Esophagus mucosa (tissue), 1 donor: ENCODE measurements at places on chromosomes 12 and 14. TPM values are rescaled to one million over a fixed set of nuclear protein-coding genes. Genes with fewer than 3 reads are reported as not detected.

DNA sequence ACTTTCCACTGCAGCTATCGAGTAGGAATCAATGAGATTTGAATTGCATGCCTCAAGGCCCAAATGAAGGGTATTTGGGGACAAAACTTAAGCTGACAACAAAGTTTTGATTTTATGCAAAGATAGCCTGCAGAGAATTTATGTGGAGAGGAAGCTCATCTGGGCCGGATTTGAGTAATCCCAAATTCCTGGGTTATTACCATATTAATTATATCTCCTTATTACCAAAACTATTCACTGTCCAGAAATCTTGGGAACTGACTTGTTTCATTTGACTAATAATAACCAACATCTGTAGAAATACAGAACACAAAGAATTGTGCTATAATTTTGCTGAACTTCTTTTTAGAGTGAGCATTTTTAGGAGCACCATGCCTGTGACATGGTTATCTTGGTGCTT, 70.4 kb downstream of the KITLG start:
- no peak for ATAC-seq

The FSCB gene
- total RNA-seq: not detected

GRCh38 chr14:84874436-84874835, 655.5 kb upstream of the FLRT2 start:
- no peak for ATAC-seq

- ATAC-seq: no peak
Measured at GRCh38 chr14:93331002-93331727, 1.7 kb downstream of the BTBD7 start.

The MOAP1 gene
- total RNA-seq: 4.6 TPM

DNA sequence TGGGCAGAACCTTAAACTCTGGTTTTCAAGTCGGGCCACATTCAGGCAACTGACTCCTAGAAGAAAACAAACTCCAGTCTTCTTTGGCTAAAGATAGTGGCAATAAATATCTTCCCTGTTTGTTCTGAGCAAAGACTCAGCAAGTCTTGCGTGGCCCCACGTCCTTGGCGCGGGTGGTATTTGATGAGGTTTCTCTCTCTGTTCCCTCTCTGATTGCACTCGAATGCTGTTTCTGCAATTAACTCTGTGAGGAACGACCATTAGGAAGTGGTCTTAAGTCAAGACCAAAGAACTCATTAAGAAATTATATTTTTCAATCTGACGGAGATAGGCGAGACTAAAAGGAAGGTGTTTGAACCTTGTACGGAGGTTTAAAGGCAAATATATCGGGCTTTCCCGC, 177.6 kb downstream of the TMEM132C start:
- ATAC-seq: no peak

GRCh38 chr12:50162230-50162629, 4.9 kb downstream of the CERS5 start:
- no peak for ATAC-seq

- ATAC-seq: no peak
Measured at GRCh38 chr12:44573723-44574122, 302.4 kb downstream of the NELL2 start.

DNA sequence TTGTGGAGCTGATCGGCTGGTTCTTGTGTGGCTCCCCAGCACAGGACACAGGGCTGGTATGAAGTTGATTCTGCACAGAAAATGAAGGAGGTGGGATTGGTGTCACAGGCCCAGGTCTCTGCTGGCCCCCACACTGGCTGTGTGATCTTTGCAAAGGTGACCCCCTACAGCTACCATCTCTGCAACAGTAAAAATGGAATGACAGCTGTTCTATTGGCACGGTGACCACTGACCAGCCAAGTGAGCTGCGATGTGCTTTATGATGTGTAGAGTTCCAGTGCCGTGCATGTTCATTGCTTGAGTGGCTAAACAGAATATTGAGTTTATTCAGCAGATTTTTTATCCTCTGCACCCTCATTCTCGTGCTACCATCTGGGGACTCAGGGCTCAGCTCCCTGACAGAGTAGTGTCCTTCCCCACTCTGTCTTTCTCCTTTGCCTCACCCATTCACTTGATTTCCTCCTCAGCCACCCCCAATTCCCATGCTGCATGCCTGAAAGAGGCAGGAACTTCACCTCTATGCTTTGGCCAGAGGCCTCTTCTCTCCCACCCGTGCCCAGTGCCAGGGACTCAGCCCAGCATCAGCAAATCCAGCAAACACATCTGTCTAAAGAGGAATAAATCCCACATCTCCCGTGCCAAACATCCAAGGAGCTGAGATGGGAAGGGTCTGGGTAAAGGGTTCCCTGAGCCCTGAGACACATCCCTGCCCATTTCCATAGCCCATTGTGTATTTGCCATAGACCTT, 21.2 kb downstream of the C14orf132 start:
- ATAC-seq: no peak

DNA sequence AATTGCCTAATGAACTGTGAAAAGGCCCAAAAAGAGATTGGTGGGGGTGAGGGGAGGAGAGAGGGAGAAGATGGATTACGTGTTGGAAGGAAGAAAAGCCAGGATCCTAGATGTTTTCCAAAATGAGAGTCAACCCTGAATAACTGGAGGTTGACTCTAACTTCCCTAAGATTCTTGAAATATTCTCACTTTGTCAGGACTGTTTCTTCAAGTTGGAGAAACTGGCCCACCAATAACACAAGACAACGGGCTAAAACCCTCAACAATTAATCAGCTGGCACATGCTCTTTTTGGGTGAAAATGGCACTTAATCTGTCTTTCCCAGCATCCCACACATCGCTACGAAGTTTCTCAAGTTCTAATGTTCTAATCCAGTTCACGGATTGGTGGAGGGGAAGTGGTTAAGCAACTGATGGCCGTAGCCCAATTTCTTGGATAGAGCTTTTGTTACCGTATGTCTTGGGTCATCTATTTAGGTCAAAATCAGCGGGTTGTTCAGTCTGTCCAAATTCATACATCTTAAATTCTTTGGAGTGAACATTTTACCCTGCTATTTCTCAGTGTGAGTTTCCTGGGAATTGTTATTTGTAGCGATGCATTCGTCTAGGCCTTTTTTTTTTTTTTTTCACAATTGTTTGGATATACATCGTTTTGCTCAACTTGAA, 49.0 kb downstream of the GPHB5 start:
- ATAC-seq: no peak

- no peak for ATAC-seq
Measured at GRCh38 chr14:98512501-98513251, 759.3 kb downstream of the BCL11B start.

- no peak for ATAC-seq
Measured at GRCh38 chr14:69490219-69490918, 5.8 kb downstream of the PLEKHD1 start.

- peak; percentile 27 for ATAC-seq
Measured at GRCh38 chr14:102868956-102869547, 53.4 kb upstream of the AMN start.

The SLC6A12 gene
- 0.12 TPM for total RNA-seq

The PYM1 gene
- total RNA-seq: 66.9 TPM

- ATAC-seq: no peak
Measured at GRCh38 chr12:100213016-100213891, 12.6 kb downstream of the ACTR6 start.

The ATXN7L3B gene
- total RNA-seq: 14.3 TPM

DNA sequence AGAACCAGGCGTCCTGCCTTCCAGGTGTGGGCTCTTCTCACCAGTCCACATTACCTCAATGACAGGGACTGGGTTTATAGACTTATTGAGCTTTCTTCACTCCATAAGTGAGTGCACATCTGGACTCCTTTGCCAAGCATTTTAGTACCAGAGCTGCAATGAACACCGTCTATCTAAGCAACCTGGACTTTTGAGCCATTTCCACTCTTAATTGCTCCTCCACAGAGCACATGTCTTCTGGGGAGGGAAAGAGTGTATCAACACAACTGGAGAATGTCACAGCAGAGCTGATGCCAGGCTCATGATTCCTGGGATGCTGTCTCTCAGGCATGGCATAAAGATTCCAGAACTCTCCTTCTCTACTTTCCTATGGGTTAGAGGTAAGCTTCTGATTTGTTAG, 43.0 kb upstream of the BDKRB2 start:
- ATAC-seq: no peak

DNA sequence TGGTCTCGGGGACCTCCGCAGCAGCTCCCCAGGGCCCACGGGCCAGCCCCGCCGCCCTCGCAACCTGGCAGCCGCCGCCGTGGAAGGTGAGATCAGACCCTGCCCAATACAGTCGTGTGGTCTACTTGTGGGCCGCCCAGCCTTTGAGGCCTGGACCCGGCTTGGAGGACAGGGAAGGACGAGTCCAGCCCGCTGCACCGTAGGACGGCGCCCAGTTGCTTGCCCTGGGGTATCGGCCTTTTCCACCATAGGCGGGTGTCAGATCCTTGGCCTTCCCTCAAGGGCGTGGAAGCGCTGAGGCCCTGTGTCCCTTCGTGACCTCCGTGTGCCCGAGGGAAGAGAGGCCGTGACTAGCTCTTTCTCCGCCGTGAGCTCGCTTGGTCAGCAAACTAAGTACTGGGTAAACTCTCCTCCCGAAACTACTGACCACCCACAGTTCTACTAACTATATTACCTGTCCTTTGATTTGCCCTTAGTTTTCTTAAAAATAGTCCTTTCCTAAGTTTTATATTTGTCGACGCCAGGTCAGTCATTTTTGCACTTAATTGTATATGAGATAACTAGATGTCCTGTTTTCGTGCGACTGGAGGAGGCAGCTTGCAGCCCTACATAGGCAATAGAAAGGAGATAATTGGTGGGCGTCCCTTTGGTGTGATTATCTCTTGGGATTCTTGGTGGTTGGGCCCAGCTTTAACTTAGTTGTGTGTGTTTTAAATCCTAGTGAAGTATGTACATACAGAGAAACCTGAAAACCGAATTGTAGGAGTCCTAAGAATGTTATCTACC, 757 bp downstream of the SLC25A3 start:
- ATAC-seq: peak; percentile 63

DNA sequence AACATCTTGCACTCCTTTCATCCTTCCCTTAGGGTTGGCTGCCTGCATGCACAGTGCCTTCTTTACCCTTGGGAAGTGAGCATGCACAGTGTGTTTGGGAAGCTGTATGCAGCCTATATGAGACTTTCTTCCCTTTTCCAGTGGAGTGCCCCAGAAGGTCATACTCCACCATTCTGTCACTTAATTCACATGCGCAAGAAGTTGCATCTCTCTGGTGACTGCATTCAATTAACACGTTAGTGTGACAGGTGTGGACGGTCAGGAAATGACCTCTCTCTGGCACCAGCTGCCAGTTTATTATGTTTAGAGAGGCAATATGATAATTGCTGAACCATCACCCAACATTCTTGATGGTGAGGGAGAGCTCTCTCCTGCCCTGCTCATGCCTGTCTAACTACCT, 770.0 kb downstream of the FLRT2 start:
- no peak for ATAC-seq

- ATAC-seq: no peak
Measured at GRCh38 chr14:102066041-102066451, 20.8 kb downstream of the HSP90AA1 start.

GRCh38 chr14:54570631-54571415, 3.9 kb downstream of the SAMD4A start:
- ATAC-seq: no peak

- no peak for ATAC-seq
Measured at GRCh38 chr14:90651271-90651804, 164.9 kb downstream of the TTC7B start.

The KRT72 gene
- not detected for total RNA-seq

The PMEL gene
- total RNA-seq: 0.52 TPM

DNA sequence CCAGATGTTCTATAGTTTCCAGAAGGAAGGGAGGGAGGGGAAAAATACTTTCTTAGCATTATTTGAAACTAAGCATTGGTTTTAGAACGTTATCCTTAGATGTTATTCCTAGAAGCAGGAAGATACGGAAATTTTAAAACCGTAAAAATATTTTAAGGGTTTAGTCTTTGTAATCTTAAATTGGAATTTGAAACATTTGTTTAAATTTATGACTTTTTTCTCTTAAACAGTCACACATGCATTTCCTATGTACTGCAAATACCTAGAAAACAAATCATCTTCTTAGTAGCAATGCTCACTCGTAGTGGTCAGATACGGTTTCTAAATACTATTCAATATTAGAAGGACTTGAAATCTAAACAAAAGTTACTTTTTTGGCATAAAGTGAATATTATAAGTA, 282.0 kb downstream of the ERC1 start:
- ATAC-seq: no peak

The MMP17 gene
- total RNA-seq: 2.2 TPM

- ATAC-seq: no peak
Measured at GRCh38 chr14:71362920-71363584, 455.8 kb downstream of the PCNX1 start.

- ATAC-seq: peak; percentile 81
Measured at GRCh38 chr12:83016218-83016835, 329.6 kb downstream of the TMTC2 start.

The VSIG10 gene
- total RNA-seq: 14.5 TPM

DNA sequence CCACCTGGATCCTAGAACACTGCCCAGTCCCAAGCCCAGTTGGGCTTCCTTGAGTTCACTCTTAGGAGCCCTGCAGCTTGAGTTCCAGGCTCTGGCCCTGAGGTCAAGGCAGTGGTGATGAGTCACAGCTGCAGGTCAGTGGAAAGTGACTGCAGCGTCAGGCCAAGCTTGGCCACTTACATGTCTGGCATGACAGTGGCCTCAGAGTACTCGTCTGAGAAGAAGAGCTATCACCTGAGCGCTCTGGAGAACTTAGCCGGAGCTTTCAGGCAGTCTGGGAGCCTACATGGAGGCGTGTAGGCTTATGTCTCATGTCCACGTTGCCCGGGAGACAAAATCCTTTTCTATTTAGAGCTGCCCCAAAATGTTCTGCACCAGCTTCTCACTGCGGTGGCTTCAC, 75.6 kb downstream of the ARL6IP4 start:
- no peak for ATAC-seq

The KITLG gene
- total RNA-seq: 12.7 TPM

- ATAC-seq: peak; percentile 15
Measured at GRCh38 chr14:104138098-104138717, at the start of gene KIF26A. KIF26A (plus strand) TSS chr14:104138587; CDS start chr14:104138723, 136 bp downstream.
